Neuronal stem cell (in vitro differentiated cells): ENCODE measurements at places on chromosomes 5 and 9.

GRCh38 chr5:180649297-180650039 is at the start of gene FLT4:
Gene FLT4, minus strand, starts transcription at chr5:180649600. Its CDS starts 55 bp downstream, at chr5:180649545.
- no peak for DNase-seq

GRCh38 chr5:74085186-74085585 is 459.2 kb downstream of the ARHGEF28 start:
- no peak for DNase-seq

DNA sequence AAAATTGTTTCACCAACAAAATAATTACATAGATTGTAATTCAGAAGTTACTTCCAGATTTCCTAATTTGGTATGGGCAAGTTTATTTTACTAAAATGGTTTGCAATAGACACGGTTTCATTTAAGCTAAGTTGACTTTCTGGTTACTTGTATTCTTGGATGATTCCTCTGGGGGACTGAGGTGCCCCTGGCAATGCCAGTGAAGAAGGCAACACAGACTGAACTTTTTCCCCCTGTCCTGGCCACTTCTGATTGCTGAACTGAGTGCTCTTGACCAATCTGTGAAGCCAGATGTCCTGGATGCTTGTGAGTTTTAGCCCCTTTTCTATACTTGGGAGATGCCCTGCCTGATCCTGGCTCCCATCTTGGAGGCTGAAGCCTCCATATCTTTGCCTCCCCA is 66.3 kb upstream of the FANCC start:
- no peak for DNase-seq

DNA sequence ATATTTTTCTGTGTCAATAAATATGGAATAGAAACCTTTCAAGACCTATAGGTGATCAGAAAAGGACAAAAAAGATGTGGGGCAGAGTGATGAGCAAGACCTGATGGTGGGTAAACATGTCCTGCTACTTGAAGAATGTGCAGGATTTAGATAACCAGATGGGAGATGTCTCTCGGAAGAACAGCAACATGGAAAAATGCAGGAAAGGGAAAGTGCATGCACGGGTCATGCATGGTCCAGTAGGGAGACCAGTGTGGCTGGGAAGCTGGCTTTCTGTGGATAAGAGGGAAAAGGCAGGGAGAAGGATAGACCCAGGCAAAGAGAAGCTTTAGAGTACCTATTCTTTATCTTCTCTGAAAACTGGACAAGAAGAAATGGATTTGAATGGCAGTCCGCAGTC is 7.1 kb upstream of the CAST start:
- no peak for DNase-seq

- DNase-seq, result no peak
These were observed 42.8 kb downstream of the TEK start for GRCh38 chr9:27151693-27152404.

- DNase-seq, result no peak
These were observed 410.3 kb upstream of the RGMB start for GRCh38 chr5:98363157-98363556.

DNA sequence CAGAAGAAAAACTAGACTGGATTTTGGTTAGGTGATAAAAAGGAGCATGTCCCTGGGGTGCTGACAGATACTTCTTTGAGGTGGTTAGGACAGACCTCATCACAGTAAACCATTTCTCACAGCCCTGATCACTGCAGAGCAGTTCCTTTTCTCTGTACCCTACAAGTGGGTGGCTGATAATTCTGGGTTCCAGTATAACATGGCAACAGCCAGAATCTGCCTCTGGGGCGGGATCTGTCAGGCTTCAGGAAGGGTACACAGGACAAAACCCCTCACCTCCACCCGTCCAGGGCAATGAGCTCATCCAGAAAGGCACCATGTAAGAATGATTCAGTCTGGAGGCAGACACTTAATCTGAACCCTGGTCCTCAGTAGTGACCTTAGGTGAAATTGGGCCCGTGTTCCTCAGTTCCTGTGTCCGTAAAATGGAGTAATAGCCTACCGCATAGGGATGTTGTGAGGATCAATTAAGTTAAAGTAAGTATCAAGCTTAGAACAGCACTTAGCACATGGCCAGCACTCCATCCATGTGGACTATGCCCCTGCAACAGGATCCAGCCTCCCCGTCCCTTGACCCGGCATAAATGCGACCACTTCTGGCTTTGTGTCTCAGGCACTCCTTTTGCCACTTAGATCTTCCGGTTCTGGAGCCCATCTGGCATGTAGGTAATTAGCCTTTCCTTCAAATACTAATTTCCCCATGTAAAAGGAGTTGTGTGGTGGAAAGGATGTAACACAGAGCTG is 129.2 kb downstream of the LHFPL2 start:
- no peak for DNase-seq
